ENCODE measurements at places on chromosomes 6 and 20.
A peak's percentile ranks its signal among the peaks of the same experiment; 100 is the strongest.

DNA sequence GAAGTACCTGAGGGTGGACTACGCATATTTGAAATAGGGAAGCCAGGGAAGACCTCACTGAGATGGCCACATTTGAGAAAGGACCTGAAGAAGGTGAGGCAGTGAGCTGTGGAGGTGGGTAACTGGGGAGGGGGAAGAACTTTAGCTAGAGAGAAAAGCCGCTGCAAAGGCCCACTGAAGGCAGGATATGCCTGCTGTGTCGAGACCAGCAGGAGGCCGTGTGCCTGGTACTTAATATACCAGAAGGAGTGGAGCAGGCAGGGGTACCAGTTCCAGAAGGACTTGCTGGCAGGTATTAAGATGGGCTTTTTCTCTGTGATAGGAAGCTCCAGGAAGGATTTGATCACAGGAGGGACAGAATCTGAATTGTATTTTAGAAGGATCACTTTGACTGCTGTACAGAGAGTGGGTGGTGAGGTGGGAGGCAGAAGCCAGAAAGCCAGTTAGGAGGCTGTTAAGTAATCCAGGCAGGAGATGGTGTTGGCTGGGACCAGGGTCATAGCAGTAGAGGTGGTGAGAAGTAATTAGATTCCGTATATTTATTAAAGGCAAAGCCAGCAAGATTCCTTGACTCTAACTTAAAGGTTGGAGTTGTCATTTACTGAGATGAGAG, 54.2 kb upstream of the FANCE start:
- no peak for DNase-seq

DNA sequence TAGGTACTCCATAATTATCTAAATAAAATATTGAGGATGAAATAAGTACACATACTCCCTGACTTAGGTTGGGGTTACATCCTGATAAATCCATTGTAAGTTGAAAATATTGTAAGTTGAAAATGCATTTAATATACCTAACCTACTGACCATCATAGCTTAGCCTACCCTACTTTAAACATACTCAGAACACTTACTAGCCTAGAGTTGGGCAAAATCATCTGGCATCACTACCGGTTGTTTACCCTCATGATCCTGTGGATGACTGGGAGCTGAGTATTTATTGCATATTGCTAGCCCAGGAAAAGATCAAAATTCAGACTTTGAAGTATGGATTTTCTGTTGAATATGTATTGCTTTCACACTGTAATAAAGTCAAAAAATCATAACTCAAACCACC, 467.3 kb downstream of the C6orf118 start:
- no peak for DNase-seq

- no peak for DNase-seq
These were observed 359.4 kb downstream of the CD83 start for GRCh38 chr6:14476793-14477531.

GRCh38 chr20:59322081-59322480, 21.7 kb downstream of the EDN3 start:
- DNase-seq, result no peak

- no peak for DNase-seq
These were observed 25.0 kb downstream of the BMP7 start for GRCh38 chr20:57241363-57241991.

DNA sequence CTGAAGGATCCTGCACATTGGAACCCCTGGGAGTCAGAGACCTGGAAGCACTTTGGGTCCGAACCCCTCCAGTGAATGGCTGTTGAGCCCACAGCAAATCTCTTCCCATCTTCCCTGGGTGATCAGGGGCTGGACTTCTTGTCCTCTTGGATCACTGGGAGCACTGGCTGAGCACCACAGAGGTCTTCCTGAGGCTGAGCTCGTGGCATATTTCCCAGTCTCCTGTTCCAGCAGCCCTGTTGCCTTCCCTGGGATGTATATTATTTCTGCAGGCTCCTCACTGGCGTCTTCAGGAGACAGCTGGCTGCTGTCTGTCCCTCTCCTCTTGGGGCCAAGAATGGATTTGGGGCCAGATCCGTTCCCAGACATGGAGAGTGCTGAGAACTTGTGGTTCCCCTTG, 43.4 kb downstream of the PTK7 start:
- no peak for DNase-seq

- no peak for DNase-seq
These were observed 244.7 kb upstream of the PRND start for GRCh38 chr20:4476903-4477500.

GRCh38 chr20:18665135-18665534, 77.3 kb downstream of the DTD1 start:
- DNase-seq, result no peak

DNA sequence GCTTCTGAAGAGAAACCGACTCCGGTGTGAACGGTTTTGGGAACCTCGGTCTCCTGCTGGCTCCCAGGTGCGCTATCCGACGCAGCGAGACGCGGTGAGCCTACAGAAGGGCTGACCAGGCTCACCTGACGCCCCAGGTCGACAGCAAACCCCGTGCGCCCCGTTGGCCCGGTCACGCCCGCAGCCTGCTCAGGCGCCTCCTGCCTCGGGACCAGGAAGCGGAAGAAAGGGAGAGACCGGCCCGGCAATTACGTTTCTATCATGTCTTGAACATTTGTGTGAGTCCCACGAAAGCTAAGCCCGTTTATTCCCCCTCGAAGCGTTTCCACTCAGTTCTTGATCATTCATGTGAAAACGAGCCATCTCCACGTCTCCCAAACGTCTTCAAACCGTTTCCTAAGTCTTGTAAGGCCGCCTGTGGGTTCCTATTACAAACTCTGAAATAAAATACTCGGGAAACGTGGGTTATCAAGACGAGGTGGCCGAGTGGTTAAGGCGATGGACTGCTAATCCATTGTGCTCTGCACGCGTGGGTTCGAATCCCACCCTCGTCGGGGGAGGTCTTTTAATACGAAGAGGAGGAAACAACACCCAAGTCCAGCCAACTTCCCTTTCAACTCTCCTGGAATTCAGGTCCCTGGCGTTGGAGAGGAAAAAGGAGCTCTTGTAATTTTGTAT, 150.5 kb upstream of the PRSS16 start:
- DNase-seq, result no peak

DNA sequence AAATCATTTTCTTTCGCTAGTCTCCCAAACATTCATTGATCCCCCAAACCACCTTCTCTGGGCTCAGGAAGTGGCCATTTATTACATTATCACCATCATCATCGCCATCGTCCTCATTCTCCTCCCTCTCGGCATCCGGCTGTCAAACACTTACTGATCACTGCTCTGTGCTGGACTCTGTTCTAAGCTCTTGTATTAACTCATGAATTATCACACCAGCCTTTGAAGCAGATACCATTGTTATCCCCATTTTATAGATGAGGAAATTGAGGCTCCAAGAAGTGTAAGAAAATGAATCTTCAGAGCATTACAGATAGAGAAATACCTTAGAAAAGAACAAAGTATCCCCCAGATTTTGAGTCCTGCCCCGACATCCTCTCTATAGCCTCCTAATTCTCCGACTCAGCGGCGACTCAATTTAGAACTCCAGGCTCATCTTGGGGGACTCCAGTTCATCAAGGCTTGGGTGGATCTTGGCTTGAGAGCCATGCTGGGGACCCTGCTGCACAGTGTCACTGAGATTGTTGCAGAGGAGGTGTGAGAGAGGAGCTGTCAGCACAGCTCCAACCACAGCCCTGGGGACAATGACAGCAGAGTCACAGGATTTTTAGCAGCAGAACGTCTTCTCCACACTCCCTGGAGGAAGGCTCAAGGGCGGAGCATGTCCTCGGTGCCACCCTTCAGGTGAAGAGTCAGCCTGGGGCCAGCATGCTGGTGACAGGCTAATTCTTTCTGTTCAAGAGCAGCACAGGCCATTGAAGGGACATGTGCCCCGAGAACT, 6.6 kb upstream of the EEF1E1 start:
- no peak for DNase-seq

- DNase-seq, result no peak
These were observed 733 bp upstream of the PSORS1C2 start for GRCh38 chr6:31139599-31139998.

GRCh38 chr6:41371992-41372831, 36.8 kb downstream of the NCR2 start:
- no peak for DNase-seq

DNA sequence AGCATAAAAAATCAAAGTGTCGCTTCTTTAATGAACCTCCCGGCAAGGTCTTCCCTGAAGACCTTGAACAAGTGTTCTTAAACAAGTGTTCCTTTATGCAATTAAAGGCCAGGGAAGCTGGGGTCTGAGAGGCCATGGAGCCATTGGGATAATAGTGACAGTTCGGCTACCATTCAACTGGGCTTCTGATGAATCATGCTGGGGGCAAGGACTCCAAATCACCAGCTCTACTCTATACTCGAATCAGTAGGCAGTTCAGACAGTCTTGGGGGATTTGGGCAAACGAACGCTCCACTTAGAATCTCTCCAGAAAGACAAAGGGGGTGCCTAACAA, 34.7 kb upstream of the EZR start:
- no peak for DNase-seq

GRCh38 chr20:58890518-58891085, 38.1 kb downstream of the GNAS start:
- DNase-seq, result peak; percentile 71

DNA sequence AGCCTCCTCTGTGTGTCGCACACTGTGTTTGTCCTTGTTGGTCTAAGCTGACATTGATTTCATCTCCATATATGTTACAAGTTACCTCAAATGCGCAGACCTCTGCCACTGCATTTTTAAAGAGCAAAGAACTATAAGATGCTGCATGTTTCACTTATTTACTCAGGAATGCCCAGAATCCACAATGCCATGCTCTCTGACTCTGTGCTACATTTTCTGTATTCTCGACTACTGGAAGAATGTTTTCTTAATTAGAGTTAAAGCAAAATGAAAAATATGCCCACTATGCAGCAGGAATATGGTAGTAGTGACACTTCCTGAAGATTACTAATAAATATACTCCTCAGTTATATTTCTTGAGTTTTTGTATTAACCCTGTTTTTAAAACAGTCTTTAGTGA, 296.4 kb downstream of the HACE1 start:
- DNase-seq, result no peak

DNA sequence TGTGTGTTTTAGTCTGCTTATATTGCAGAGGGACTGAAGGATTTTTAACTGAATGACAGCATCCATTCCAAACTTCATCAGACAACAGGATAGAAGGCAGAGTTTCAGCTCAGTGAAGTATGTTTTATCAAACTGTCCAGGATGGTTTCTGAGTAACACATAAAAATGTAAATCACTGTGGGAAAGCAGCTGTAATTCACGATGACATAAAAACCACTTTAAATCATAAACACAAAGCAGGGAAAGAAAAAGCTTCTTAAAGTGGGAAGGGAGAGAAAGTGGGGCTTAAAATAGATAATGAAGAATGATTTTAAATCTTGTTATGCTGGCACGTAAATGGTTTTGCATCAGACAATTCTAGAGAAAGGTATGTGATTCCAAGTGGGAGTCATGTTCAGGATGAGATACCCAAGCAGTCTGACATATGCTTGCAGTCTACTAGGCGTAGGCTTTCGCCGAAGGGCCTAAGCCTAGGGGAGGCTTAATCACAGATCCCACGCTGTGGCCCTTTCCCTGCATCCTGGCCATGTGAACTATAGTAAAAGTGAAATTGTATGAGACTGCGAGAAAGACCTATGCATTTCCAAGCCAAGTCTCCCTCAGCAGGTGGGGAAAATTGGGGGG, 610.6 kb downstream of the PRKN start:
- no peak for DNase-seq

DNA sequence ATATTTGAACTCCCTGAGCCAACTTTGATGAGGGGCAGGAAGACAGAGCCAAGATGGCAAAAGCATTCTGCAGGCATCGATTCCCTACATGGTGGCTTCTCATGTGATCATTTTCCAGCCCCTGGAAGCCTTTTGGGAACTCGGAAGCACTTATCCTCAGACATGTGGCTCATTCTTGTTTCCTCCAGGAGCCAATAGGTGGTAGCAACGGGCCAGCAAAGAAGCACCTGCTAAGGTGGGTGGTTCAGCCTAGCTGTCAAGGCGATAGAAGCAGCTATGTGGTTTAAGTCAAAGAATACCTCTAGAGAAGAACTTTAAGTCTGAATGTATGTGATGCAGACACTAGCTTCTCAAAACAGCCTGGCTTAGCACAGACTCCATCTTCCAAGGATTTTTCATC, 64.9 kb upstream of the PAX1 start:
- no peak for DNase-seq

DNA sequence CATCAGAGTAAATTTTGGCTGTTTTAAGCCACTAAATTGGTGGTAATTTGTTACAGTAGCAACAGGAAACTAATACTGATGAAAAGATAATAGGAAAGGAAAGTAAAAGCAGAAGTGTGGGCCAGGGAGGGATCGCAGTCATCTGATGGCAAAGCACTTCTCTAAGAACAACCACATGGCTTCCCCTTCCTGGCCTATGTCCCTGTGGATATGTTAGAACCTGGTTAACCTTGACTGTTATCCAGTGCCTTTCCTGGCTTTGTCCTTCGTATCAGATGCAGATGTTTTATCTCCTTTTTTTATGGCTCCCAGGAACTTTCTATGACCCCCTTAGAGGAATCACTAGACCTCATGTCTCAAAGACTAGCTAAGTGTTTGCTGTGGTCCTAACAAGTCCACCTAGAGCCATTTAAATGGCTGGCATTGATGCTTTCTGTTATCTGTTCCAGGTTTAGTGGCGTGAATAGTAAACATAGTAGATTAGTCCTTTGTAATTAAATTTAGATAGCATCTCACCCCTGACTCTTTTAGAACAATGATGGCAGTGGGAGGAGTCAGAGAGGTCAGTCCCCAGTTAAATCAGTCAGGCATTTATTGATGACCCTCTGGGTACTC, 79.2 kb upstream of the PHACTR2 start:
- peak; percentile 46 for DNase-seq

DNA sequence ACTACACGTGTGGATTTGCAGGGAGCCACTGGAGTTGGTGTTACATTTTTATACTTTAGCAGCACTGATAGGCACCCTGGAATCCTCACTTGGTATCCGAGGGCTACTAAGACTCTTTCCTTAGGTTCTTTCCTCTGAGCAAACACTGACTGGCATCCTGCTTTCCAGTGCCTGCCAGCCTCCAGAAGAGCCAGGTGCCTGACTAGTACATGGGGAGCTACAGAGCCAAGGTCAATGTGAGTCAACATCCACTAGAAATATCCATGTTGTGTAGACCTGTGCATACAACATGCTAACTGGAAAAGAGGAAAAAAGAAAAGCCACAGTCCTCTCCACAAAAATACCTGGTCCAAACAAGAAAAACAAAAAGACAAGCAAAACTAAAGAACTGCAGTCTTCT, 5.9 kb downstream of the TUBB1 start:
- no peak for DNase-seq

DNA sequence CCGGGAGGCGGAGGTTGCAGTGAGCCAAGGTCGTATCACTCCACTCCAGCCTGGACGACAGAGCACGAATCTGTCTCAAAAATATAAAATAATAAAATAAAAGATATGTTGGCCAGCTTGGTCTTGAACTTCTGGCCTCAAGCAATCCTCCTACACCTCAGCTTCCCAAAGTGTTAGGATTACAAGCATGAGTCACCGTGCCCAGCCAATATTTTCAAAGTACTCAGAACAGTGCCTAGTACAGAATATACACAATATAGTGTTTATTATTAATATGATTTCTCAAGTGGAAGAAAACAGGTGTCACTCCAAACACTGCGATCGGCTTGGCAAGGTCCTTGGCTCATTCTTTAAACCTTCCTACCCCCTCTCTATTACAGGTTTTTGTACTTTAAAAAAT, 3.1 kb downstream of the FAM210B start:
- no peak for DNase-seq

GRCh38 chr6:91462241-91462640, 875.4 kb upstream of the MAP3K7 start:
- no peak for DNase-seq

- peak; percentile 3 for DNase-seq
These were observed 13.6 kb upstream of the WFDC8 start for GRCh38 chr20:45592574-45593189.

GRCh38 chr20:37839432-37839827, 63.5 kb upstream of the VSTM2L start:
- DNase-seq, result no peak
